Caco-2 (cell line): ENCODE measurements at places on chromosomes 11 and 22.
A peak's percentile ranks its signal among the peaks of the same experiment; 100 is the strongest.

GRCh38 chr11:69837791-69838190 is 18.6 kb upstream of the FGF3 start:
- H3K36me3 ChIP-seq, result no peaks in the 10 kb centered on the region
- no peak overlapping the region for H3K27ac ChIP-seq
- no peak overlapping the region for H3K4me3 ChIP-seq
- no peaks in the 10 kb centered on the region for H3K27me3 ChIP-seq
- H3K4me1 ChIP-seq, result no peaks in the 10 kb centered on the region

- H3K27ac ChIP-seq, result no peak overlapping the region
- no peaks in the 10 kb centered on the region for H3K4me1 ChIP-seq
- no peak overlapping the region for H3K4me3 ChIP-seq
These were observed 61.4 kb downstream of the SYT13 start for GRCh38 chr11:45224766-45225165.

DNA sequence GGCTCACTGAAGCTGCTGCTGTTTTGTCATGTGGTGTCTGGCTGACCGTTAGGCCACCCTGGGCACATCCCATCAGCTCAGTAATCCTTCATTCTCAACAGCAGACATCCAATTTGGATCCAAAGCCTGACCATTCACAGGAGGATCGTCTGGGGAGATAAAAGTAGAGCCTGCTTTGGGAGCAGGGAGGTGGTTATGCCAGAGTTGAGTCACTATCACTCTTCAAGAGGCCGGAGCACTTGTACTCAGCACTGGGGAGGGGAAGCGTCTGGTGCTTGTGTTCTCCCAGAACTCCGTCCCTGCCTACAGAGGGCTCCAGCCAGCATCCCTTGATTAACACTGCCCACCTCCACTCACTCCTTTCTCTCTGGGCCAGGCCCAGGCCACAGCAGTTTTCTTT is 382.6 kb downstream of the OPCML start:
- no peaks in the 10 kb centered on the region for H3K36me3 ChIP-seq
- H3K4me1 ChIP-seq, result peaks cover 2% of the 10 kb centered on the region; the same call in 1 of the 2 replicates
- no peak overlapping the region for H3K27ac ChIP-seq
- DNase-seq, result no peak
- no peaks in the 10 kb centered on the region for H3K27me3 ChIP-seq

- no peaks in the 10 kb centered on the region for H3K27me3 ChIP-seq
- peaks cover 8% of the 10 kb centered on the region for H3K36me3 ChIP-seq
- peak overlapping the region; percentile 59 for H3K4me3 ChIP-seq
- peak overlapping the region; percentile 98 for H3K27ac ChIP-seq
- H3K4me1 ChIP-seq, result peaks cover 4% of the 10 kb centered on the region; the same call in 1 of the 2 replicates
These were observed 634 bp downstream of the TIMM8B start for GRCh38 chr11:112085822-112086421.
